ENCODE measurements at places on chromosomes 6 and 20.

DNA sequence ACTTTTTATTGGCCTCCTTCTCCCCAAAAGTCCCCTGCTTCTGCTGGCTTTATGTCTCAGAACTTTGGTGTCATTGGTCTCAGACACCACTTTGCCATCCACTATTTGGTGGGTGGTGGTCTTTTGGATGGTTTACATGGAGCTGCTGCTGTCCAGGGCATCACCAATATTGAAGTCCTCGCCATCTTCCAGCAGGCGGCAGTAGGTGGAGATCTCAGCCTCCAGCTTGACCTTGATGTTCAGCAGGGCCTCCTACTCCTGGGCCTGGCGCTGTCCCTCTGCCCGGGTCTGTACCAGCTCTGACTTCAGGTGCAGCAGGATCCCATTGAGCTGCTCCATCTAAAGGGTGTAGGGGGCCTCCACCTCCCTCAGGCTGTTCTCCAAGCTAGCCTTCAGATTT lies 148.4 kb upstream of the FOXA2 start:
- DNase-seq: no peak

DNA sequence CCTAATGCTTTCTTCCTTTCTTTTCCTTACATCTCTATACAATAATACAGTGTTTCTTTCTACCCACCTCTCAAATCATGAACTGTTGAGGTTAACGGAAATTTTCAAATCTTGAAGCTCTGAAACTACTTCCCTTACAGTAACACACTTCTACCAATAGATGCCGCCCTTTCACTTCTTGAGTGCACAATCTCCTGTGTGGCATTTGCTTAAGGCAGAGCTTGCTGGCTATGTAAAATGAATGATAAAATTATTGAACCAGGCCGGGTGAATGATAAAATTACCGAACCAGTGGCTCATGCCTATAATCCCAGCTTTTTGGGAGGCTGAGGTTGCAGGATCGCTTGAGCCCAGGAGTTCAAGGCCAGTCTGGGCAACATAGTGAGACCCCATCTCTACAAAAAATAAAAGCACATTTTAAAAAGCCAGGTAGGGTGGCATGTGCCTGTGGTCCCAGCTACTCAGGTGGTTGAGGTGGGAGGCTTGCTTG lies 56.8 kb downstream of the KCNS1 start:
- DNase-seq: no peak

GRCh38 chr6:139433631-139434419 lies 59.4 kb upstream of the CITED2 start:
- DNase-seq: no peak

DNA sequence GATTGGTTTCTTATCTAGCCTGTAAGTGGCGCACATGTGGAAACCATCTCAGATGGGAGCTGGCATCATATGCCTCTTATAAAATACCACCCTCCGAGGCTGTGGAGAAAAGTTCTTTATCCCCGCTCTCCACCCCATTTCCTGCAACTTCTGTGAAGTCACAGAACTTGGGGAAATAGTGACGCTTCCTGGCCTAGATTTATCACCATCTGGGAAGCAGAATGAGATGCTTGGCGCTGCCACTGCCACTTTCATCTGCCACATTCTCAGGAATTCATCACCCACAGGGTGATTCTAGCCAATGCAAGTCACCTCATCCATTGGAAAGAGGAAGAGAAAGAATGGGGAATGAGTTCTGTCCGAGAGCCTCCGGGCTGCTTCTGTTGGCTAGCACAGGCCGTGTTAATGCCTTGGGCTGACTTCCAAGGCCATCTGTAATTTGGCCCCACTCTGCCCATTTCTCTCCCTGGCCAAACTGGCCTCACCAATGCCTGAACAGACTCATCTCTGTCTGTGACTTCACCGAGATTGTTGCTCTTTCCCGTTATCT lies 148.8 kb upstream of the SOX4 start:
- no peak for DNase-seq

DNA sequence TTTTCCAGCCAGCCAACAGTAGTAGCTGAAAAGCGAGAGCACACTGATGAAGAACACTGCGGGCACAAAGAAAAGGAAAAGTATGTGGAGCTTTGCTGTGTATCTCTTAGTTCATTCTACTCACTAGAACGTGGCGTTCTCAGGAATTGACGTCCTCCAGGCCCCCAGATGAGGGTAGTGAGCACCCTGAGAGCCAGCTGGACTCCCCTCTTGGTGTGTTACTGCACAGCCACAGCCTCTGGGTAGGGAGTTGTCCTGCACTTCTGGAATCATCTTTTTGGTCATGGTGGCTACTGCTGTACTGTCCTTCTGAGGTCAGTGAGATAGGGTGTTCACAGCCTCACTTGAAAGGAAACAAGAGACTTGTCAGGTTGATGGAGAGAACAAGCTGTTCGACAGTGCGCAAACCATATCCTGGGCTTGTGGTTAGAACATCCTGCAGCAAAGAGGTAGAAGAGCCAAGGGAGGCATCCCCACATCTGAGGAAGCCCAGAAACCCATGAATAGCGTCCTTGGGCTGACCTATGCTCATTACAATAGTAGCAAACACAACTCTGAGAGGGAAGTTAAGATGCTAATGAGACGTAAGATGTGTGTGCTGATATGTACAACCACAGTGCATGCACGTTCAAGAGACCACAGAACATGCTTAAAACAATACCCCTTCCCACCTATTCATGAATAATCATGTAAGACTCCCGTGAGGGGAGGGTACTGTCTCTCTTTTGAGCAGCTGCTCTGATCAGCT lies 14.6 kb upstream of the HLA-F start:
- no peak for DNase-seq

DNA sequence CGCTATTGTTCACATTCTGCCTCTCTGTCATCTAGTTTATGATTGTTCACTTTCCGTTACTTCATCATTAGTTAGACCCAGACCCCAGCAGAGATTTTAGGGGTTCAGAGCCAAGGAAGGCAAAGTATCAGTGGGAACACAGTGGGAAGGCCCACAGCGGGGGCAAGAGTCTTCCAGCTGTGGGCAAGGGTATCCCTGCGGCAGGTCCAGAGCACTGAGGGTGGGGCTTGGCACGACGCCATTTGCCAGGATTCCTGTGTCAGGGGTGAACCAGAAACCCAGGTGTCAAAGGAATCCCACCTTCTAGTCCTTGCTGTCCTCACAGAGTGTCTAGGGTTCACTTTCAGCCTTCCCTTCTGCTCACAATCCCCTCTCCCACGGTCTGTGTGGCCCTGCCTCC lies 13.3 kb downstream of the RAET1E start:
- no peak for DNase-seq

DNA sequence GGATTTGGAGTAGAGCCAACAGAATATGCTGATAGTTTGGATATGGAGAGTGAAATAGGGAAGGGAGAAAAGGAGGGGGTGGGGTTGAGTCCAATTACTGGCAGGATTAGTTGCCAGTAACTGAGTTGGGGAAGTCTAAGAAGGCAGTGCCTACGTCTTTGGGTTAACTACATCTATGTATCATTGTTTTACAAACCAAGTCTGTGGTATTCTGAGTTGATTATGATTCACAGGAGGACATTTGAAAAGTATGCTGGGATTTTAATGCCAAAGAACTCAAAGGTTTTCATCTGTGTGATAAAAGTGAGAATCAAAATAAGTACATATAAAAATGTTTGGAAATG lies 14.7 kb downstream of the DSE start:
- no peak for DNase-seq

- no peak for DNase-seq
Measured at GRCh38 chr6:15351631-15352030, 105.8 kb downstream of the JARID2 start.

DNA sequence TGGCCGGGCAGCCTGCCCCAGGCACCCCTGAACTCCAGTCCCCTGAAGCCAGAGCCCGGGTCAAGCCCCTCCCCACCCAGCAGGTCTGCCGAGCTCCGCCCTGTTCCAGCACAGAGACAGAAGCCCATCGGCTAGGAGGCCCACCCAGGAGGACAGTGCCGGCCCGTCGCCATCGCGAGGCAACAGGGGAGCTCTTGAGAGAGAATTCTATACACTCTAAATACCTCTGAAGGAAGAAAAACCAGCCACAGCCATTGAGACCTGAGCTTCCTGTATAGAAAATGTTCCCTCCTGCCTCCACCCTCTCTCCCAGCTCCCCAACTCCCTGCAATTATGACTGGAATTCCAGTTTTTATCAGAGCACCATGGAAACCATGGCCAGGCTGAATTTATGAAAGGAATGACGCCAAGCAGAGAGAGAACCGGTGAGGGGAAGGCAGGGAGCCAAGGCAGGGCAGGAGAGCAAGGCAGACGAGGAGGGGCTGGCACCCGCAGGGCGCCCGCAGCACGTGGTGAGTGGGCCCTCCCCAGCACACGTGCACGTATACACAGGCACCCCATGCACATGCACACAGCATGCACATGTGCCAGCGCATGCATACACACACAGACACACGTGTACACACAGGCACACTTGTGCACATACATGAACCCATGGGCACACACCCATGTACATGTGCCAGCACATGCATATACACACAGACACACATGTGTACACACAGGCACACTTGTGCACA lies 27.6 kb upstream of the MRGBP start:
- DNase-seq: no peak

DNA sequence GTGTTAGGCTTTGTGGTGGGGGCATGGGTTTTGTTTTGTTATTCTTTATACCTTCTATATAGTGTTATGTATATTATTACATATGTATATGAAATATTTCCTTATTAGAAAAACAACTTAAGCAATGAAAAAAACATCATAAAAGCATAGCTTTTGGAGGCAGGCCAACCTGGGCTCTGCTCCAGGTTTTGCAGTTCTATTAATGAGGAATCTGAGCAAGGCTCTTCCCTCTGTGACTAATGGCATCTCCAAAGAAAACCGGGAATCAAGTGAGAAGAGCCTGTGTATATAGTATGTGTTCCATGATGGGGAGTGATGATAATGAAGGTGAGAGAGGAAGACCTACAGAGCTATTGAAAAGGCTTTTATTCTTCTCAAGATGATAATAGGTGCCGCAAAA lies 291.1 kb downstream of the CLIC5 start:
- DNase-seq: no peak

DNA sequence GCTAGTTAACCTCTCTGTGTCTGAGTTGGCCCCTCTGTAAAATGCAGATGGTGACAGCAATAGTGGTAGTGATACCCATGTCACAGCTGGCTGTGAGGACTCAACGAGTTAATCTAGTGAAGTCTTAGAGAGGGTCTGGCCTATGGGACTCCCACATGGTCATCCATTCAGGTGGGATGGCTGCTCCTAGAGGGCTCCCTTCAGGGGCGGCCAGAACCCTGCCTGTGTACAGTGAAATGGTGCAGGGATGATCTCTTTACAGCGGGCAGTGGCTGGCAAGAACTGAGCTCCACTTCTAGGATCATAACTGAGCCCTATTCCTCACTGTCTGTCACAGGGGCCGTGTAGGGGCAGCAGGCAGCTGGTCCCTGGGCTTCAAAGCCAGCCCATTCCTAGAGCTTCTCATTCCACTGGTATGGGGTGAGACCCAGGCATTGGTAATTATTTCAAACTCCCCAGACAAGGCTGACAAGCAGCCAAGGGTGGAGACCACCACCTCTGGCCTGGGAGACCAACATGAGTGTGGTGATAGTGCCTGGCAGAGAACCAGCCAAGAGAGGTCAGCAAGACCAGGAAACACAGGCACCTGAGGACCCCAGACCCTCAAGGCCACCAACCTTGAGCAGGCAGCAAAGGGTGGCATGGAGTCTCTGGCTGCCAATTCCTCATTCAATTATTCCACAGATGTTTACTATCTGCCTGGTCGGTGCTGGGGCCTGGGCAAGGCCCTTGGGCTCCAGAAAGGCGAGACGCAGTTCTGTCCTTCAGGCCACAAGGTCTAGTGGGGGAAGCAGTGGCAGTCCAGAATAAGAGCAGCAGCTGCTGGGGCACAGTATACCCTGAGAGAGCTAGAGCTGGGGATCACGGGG lies 103.4 kb downstream of the MRPL14 start:
- DNase-seq: no peak

- DNase-seq: no peak
Measured at GRCh38 chr20:50296450-50297375, 106.1 kb downstream of the CEBPB start.

- peak; percentile 61 for DNase-seq
Measured at GRCh38 chr6:156719720-156720563, 57.2 kb upstream of the ARID1B start.

DNA sequence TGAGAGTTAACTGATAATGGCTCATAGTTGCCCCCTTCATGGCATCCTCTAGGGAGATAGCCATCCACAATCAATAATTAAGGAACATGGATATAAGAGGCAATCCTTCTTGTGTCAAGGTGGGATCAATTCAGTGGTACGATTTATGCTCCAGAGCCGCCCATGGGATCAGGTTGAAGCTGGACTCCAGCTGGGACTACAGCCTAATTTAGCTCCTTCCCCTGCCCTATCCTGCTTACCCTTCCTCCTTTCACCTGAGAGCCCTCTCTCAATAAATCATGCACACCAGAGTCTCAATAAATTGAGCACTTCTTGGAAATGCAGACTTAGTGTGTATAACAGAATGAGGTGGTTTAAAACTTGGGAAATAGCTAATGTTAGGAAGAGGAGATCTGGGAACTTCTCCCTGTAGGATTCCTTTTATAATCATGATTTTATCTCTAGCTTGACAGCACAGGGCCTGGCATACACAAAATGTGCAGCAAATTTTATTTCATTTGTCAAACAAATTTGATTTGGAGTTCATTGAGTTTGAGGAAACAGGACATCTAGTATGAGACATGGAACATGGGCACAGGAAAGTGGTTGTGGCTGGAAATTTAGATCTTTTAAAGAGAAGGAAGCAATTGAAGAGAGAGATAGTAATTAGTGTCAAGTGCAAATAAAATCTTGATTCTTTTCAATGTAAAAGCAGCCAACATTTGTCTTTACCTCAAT lies 28.6 kb upstream of the OGFRL1 start:
- DNase-seq: no peak

DNA sequence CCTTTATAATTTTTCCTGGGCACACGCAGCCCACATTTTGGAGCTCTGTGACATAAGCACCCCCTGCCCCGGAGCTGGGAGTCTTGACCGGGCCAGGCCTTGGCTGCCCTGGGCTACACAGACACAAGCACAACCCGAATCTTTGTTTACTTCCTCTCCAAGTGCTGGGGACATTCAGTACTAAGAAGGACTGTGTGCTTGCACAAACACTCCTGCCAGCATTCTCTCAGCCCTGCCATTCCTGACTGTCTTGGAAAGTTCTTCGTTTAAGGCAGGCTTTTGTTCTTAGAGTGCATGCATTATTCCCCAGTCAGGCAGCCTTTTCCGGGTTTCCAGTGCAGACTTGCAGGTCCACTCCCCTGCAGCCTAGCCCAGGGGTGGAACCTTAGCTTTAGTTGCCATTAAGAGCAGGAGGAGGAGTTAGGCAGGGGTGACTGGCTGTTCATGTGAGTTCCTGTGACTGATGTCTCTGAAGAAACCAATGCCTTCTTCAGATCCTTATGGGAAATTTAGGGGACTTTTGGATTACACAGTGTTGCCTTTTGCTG lies 28.6 kb downstream of the FOXO3 start:
- DNase-seq: no peak

GRCh38 chr6:138593124-138593877 lies 94.0 kb upstream of the NHSL1 start:
- no peak for DNase-seq

DNA sequence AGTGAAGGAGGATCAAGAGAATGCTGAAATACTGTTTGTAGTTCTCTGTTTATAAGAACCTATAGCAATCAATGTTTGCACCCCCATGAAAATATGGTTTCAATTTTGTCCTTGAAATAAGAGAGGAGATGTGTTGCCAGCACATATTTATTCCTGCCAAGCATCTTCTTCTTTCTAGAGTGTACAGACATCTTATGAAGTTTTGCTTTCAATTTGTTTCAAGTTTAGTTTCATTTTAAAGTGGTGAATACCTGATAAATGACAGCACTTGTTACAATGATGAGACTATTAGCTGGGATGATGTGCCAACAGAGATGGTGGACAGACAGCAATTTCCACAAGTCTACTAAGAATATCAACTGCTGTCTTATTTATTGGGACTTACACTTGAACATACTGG lies 39.2 kb upstream of the CENPW start:
- no peak for DNase-seq

All from stimulated activated CD8-positive, alpha-beta memory T cell treated with anti-CD3 and anti-CD28 coated beads, Interleukin-12 subunit alpha, Interleukin-12 subunit beta, amount 100 ng/mL, for 4 hours (primary cell).